ENCODE measurements at places on chromosomes 12 and 14.

DNA sequence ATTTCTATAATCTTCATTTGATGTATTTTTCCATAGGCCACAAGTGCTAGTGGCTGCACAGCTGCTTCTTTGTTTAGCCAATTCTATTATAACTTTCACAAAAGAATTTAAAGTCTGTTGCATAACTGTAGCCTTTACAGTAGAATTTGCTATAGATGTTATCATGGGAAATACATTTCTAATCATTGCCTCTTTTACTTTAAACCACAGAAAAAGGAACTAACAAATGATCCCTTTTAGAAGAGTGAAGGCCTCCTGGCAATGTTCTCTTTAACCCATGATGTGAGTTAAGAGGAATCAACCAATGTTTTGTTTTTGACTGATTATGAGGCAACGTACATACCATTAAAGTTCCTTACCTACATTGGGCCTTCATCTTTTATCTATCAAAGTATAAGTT, 68.8 kb downstream of the RPL10L start:
- no peak for DNase-seq

DNA sequence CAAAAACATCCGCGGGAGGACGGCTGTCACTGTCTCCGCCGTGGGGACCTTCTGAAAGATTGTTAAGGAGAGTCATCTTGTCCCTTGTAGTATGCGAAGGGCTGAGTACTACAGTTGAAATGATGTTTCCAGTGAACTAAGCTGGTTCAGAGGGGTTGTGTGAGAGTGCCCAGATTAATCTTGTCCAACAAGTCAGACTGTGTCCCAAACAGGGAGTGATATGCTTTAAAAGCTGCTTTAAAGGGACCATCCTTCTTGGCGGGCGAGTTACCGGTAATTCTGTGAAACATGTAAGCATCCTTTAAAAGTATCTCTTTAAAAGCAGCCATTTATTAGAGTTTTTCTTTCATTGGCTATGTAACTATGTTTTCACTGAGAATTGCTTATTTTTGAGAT, 1.1 kb downstream of the WDR20 start:
- no peak for DNase-seq

DNA sequence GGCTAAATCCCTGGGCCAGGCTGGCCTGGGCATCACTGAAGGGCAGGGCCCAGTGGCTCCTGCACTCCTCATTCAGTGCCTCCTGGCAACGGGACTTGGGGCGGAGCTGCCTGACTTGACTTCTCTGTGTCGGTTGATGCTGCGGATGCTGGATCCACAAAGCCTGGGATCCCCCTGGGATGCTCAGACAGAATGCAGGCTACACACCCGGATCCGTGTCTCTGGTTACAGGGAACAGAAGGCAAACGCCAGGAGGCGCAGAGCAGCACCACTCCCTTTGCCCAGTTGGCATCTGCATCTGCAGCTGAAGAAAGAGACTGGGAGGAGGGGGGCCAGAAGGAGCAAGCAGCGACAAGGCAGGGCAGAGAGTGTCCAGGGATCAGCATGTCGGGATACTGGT, 154.5 kb upstream of the FKBP4 start:
- DNase-seq, result no peak

DNA sequence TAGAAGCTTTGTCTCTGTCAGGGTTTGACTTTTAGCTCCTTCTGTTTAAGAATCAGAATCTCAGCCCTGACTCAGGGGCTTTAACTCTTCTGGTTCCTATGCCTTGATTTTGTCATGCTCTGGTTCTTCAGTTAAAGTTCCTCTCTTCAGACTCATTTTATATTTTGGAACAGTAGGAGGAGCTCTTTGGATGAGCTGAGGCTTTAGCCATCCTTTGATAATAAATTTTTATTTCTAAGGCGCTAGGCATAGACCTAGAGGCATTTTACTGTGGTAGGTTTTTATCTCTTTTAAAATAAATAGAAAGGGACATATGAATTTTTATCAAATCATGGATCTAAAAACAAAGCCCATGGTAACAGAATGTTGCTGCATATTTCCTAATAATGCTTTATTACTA, 51.7 kb downstream of the ATP23 start:
- DNase-seq, result no peak

DNA sequence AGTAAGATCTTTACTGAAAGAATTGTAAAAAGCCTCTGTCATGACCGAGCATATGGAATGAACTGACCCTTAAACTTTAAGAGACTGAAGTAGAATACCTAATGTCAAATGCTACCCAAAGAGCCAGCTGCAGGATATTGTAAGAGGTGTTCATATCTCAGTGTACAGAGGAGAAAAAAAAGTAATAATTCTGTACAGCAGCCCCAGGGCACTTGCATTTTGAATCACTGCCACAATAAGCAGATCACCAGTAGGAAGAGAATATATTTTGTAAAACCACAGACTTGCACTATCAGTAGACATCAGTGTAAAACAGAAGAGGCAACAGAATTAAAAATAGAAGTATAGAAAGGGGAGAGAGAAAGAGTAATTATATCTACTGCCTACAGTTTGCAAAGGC, 162.6 kb downstream of the PPFIA2 start:
- no peak for DNase-seq

DNA sequence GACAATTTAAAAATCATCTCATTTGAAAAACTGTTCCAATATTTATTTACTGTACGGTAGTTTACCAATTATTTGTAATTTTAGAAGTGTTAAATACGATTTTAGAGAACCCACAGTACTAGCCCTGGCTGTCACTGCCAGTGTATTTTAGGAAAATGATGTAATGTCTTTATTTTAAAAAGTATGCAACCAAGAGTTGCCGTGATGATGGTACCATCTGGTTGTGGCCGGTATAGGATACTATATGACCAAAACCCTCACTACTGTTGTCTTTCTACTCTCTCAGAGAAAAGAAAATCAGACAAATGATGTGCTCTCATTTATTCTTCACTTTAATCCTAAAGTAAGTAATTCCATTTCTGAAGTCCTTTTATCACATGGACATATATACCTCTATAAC, 395.0 kb downstream of the FOXG1 start:
- no peak for DNase-seq

DNA sequence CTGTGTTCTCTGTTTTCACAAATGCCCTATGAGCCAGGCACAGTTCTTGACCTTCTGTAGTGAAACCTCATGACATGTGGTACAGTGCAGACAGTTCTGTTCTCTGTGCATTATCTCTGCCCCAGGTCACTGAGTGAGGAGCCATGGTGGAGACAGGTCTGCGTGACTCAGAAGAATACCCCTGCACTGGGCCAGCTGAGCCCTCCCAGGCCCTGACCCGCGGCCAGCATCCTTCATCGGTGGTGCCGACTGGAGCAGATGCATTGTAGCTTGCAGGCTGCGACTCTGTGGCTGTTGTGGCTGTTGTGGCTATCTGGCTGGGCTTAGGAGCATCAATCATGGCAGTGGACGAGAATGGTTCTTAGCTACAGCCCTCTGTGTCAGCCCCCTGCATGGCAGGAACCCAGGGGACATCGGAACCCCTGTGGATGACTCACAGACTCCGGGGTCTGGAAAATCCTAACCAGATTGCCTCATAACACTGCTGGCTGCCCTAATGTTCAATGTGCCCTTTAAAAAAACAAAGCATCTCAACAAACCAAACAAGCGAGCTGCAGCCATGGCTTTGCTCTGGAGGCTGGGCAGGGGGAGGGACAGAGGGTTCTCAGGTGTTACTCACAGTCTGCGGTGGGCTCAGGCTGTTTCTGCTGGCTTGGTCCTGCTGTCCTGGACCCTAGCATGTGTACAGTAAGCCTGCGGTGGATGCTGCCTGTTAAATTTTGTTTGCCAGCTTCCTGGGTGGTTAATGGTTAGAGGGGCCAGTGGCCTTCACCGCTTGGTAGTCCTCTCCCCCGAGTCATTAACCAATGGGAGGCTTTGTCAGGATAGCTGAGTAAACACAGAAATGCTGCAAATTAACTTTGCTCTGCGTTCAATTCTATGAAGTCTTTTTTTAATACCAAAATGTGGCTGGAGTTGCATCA, at the start of gene SERPINA6:
SERPINA6 (minus strand) TSS at position 689 of the 923 bp plus-strand sequence. CDS start 8,688 bp downstream, outside the sequence.
- no peak for DNase-seq

GRCh38 chr14:95200404-95200803, 43.1 kb upstream of the DICER1 start:
- no peak for DNase-seq

DNA sequence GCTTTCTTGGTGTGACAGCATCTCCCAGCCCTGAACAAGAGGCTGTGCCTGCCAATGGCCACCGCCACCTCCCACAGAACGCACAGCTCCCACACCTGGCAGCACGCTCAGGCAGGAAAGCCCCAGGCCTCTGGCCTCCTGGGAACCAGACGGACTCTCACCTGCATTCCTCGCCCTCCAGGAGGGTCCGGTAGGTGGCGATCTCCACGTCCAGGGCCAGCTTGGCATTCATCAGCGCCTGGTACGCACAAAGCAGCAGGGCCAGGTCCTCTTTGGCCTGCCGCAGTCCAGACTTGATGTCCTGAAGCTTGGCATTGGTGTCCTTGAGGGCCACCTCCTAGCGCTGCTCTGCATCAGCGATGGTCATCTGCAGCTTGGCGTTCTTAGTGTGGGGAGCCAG, 12.1 kb upstream of the KRT77 start:
- no peak for DNase-seq

DNA sequence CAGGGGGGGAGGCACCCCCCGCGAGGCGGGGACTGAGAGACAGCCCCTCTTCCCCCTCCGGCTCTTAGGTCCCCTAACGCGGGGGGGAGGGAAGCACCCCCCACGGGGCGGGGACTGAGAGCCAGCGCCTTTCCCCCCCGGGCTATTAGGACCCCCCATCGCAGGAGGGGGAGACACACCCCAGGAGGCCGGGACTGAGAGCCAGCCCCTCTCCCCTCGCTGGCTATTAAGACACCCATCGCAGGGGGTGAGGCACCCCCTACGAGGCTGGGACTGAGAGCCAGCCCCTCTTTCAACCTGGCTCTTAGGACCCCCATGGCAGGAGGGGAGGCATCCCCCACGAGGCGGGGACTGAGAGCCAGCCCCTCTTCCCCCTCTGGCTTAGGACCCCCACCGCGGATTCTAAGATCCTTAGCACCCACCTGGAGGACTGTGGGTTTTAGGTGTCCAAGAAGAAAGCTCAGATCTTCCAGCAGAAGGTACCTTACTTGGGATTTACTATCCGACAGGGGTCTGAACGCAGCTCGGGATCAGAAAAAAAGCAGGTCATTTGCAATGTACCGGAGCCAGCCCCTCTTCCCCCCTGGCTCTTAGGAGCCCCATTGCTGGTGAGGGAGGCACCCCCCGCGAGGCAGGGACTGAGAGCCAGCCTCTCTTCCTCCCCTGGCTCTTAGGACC, 197.8 kb upstream of the PZP start:
- DNase-seq, result no peak

DNA sequence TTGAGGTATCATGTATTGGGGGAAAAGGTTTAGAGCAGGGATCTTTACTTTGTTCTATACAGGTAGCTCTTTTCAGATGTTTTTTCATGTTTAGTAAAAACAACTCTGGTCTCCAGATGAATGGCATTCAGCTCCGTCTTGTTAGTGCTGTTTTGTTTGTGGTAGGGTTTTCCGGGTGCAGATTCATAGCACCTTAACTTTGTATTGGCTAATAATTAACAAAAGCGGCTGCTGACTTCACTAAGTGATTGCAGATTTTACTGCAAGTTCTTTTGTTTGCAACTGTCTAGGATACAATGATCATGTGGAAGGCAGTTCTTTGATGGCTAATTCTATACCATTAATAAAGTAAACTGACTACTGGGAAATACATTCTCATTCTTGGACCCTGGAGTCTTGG, 32.2 kb upstream of the BHLHE41 start:
- DNase-seq, result no peak

- DNase-seq, result no peak
These were observed at the start of gene OLR1 for GRCh38 chr12:10171973-10172728. Gene OLR1 (minus strand): TSS chr12:10172132. CDS start chr12:10172077, 55 bp downstream.

GRCh38 chr12:32995623-32996022, 99.0 kb upstream of the PKP2 start:
- DNase-seq, result no peak

DNA sequence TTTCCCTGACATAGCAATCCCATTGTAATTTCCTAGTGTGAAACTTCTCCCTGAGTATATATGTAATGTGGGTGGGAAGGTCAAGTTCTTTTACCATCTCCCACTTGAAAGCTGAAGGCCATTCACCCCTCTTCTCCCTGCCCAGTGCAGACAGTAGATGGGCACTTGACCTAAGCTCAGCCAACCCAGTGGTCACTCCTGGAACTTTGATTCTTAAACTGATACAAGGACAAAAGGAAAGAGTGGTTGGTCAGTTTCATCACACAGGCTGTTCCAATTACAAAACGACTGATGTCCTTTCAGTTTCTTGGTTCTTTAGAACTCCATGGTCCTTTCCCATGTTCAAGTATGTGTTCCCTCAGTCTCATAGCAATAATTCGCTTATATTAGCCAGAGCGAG, 8.4 kb upstream of the APOLD1 start:
- DNase-seq, result no peak

DNA sequence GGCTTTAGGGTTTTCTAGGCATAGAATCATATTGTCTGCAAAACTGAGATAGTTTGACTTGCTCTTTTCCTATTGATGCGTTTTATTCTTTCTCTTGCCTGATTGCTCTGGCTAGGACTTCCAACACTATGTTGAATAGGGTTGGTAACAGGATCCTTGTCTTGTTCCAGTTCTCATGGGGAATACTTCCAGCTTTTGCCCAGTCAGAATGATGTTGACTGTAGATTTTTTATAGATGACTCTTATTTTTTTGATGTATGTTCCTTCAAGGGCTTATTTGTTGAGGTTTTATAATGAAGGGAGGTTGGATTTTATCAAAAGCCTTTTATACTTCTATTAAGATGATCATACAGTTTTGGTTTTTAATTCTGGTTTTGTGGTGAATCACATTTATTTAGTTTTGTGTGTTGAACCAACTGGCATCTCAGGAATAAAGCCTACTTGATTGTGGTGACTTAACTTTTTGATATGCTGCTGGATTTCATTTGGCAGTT, 478.2 kb downstream of the TMEM117 start:
- no peak for DNase-seq

- no peak for DNase-seq
These were observed 343.1 kb downstream of the FLRT2 start for GRCh38 chr14:85873006-85873405.

- DNase-seq, result peak; percentile 6
These were observed 80.8 kb downstream of the ZNF664 start for GRCh38 chr12:124053851-124054250.

DNA sequence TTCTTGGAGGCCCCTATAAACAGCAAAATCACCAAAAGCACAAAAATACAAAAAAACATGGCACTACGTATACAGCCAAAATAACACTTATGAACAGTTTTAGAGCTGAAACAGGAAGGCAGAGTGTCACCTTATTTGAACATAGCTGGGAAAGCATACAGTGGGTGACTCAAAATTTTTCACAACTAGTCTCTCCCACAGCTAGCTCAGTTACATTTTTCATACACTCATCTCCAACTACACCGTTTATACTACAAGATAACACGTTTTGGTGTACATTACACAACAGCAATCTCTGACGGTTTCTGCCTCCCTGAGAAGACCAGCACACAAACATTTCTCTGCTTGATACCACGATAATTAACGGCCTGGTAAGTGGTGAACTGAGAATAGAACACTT, 2.9 kb downstream of the RAD52 start:
- DNase-seq, result no peak
